ENCODE measurements at places on chromosomes 12 and 14. TPM values are rescaled to one million over a fixed set of nuclear protein-coding genes. Genes with fewer than 3 reads are reported as not detected.

Gene CD4
- total RNA-seq = not detected

Gene GARIN6
- not detected for total RNA-seq

Gene FRMD6
- total RNA-seq = 104 TPM

DNA sequence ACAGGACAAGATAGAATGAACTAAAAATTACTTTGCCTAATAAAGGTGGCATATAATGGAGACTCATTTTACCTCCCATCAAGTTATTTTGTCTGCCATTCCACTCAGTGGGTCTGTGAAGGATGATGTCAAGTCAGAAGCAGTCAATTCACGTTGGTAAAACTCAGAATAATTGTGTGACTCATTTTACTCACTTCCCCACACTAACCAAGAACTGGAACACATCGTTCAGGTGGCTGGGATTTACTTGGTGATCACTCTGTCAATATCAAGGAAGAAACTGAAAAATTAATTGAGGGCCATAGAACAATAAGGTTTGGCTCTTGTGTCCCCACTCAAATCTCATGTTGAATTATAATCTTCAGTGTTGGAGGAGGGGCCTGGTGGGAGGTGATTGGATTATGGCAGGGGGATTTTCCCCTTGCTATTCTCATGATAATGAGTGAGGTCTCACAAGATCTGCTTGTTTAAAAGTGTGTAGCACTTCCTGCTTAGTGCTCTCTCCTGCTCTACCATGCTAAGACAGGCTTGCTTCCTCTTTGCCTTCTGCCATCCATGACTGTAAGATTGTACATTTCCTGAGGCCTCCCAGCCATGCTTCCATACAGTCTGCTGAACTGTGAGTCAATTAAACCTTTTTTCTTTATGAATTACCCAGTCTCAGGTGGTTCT is 35.7 kb upstream of the GTF2A1 start:
- no peak for DNase-seq

Gene ADAMTS20
- total RNA-seq = not detected

Gene CHFR
- total RNA-seq = 41.0 TPM

GRCh38 chr14:92934196-92935085 is 11.5 kb downstream of the CHGA start:
- no peak for DNase-seq

DNA sequence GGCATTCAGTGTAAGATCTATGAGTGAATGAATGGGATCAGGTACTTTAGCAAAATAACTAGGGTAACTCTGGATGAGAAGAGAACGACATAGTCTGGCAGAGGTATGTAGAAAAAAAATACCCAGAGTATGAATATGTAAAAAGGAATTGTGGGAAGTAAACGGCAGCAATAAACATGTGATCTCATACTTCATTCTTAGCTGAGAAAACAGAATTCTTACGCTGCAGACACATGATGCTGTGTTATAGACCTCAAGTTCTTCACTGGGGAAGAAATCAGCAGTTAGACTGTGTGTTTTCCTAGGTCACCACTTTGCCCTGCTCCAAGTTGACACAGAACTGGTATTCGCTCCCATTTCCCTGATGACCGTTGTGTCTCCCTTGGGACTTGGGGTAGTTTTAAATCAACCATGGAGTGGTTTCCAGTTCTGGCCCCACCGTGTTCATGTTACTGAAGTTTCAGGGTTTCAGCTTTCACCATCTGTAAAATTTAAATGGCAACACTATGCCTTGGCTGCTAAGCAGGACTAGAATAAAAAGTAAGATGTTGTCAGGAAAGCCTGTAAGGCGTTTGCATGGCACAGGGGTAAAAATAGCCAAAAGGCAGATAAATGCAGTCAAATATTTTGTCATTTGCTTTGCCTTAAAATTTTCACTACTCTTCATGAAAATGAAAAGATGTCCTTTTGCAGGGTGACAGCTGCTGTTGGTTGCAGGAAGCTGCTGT is 223.7 kb downstream of the PELI2 start:
- DNase-seq = no peak

- DNase-seq = no peak
These were observed 1007.4 kb upstream of the NOVA1 start for GRCh38 chr14:27605282-27605681.

GRCh38 chr12:47547077-47547476 is 158.8 kb downstream of the RPAP3 start:
- peak; percentile 52 for DNase-seq

DNA sequence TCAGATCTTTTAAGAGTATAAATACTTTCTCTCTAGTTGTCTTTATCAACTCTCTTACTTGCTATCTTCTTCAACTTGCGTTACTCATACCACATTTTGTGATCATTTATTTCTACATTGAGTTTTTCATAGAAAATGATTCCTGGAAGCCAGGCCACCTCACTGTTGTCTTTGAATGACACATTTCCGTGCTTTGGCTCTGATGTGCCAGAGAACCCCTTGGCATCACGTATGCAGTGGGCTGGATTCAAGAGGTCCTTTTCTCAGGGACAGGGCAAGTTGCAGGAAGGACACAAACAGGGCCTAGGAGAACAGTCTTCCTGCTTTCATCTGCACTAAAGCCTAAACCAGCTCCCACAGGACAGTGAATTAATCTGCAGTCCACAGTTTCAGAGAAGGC is 70.3 kb upstream of the PYGL start:
- peak; percentile 18 for DNase-seq

Gene ZC2HC1C
- 1.3 TPM for total RNA-seq

DNA sequence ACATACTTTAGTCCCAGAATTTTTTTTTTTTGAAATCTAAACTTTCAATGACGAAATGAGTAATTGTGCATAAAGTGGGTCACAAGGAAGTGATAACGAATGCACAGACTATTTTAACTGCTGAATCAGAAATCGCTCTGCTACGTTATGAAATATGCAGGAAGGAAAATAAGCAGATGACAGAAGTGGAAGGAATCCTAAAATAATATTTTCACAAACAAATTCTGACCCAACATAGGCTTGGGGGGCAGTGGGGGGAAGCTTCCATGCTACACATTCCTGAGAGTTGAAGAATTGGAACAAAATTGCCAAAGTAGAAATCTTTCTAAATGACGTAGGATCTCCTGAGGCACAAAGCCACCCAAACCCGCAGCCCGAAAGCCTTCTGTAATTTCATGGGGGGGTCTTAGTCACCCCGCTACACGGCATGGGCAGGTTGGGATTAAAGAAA is 89.6 kb downstream of the ARF6 start:
- DNase-seq = peak; percentile 70

Gene GOLGA5
- total RNA-seq = 60.6 TPM

- no peak for DNase-seq
These were observed 234.9 kb upstream of the PLEKHG7 start for GRCh38 chr12:92467886-92468285.

- no peak for DNase-seq
These were observed 261.4 kb downstream of the TTC8 start for GRCh38 chr14:89085737-89086382.

Gene LUM
- not detected for total RNA-seq

GRCh38 chr12:107397890-107398500 is 287.6 kb upstream of the PWP1 start:
- DNase-seq = no peak
